ENCODE measurements at places on chromosomes 4 and X. TPM values are rescaled to one million over a fixed set of nuclear protein-coding genes. Genes with fewer than 3 reads are reported as not detected.

- no peak for DNase-seq
- no peak overlapping the region for H3K4me3 ChIP-seq
- no peak overlapping the region for H3K27ac ChIP-seq
- H3K27me3 ChIP-seq, result no peaks in the 10 kb centered on the region
These were observed 16.7 kb downstream of the ATP5ME start for GRCh38 chr4:657338-657833.

DNA sequence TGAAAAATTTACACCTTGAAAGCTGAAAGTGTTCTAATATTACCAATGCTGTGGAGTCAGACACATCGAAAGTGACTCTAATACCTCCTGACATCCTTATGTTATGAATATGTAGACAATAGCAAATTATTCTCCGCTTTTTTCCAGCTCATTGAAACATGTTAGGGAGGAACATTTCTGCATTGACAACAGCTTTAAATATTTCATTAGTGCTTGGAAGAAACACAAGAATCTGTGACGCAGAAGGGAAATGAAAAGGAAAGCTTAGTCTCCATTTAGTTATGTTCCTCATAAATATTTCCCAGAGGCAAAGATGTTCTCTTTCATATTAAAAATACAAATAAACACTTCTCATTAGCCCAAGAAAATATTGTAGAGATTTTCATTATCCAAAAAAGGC lies 55.8 kb upstream of the CD99 start:
- H3K4me1 ChIP-seq, result no peaks in the 10 kb centered on the region
- H3K27me3 ChIP-seq, result no peaks in the 10 kb centered on the region
- no peaks in the 10 kb centered on the region for H3K36me3 ChIP-seq
- DNase-seq, result no peak

Gene EPGN
- not detected for total RNA-seq

DNA sequence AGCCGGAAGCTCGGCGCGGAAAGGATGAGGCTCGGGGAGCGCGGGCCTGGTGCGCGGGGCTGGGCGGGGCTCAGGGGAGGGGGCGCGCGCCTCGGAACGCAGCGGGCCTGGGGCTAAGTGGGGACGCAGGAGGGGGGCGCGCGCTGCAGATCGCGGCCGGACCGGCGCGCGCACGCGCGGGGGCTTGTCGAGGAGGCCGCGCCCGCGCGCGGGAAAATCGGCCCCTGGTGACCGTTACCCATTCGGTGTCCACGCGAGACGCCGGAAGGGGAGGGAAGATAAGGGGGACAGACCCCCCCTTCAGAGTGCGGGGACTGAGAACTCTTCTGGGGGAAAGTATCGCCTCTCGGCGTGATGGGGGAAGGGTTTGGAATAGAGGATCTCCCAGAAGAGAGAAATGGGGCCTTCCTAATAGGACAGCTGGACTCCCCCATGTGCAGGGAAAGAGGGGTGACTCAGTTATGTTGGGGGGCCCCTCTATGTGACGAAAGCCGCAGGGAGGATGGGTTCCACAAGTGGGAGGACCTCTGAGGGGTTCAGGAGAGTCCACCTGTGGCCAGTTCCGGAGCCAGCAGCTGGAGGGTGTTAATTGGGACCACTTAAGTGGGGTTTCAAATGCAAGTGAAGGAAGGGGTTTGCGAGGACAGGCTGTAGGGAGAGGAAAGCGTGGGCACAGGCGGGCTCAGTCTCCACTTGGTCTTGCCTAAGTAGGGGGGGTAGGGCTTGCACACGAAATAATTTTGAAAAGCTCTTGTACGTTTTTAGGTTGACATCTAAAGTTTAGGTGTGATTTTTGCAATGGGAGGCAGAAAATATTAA lies 584 bp downstream of the SUV39H1 start:
- peak; percentile 34 for DNase-seq
- H3K27ac ChIP-seq, result no peak overlapping the region
- no peaks in the 10 kb centered on the region for H3K4me1 ChIP-seq

Gene TEX13D
- total RNA-seq, result not detected

DNA sequence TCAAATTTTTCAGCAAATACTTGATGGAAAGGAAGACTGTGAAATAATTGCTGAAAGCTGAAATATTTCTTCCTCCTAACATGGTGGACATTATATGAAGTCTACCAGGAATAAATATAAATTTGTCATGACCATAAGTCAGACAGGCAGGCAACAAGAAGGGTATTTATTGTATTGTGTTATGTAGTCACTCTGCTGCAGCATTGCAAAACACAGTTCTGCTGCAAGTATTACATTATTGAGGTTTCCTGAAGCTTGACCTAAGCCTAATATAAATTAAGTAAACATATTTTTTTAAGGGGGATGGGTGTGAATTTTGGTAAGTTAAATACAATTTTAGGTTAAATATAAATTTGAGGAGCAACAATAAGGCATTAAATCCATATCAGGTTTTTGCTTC lies 60.2 kb upstream of the MAOA start:
- H3K27me3 ChIP-seq, result no peaks in the 10 kb centered on the region
- DNase-seq, result no peak
- no peaks in the 10 kb centered on the region for H3K36me3 ChIP-seq
- no peak overlapping the region for H3K27ac ChIP-seq
- no peaks in the 10 kb centered on the region for H3K4me1 ChIP-seq
